ENCODE measurements at places on chromosomes 12 and 14.

- no peak for DNase-seq
Measured at GRCh38 chr12:53764615-53765014, 12.8 kb upstream of the CISTR start.

DNA sequence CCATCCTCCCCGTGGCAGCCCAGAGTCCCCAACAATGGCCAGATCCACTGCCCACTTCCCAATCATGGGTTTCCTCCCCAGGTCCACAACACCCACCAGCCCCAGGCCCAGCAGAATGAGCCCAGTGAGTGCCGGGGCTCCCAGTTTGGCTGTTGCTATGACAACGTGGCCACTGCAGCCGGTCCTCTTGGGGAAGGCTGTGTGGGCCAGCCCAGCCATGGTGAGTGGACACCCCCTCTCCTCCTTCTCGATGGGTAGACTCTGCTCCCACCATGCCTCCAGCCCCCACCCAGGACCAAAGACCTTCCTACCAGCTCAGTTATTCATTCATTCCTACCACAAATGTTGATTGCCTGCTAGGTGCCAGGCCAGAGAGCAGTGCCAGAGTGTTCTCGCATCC is 23.8 kb downstream of the PAPLN start:
- DNase-seq: no peak

DNA sequence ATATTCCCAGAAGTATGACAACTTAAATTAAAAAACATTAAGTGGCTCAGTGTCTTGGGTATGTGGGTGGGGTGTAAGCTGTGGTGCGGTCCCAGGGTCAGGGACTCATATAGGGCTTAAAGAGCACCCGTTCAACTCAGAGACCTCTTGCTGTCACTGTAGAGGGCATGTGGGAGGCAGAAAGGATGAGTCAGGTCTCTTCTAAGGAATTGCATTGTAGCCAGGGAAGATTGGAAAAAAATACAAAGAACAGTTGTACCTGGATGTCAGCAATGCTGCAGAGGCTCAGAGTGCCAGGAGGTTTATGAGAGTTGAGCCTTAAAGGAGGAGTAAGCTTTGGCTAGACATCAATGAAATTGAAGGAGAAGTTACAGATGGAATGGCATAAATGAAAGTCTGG is 104.1 kb downstream of the MYRFL start:
- DNase-seq: no peak

- no peak for DNase-seq
Measured at GRCh38 chr14:104694475-104694950, 5.1 kb downstream of the INF2 start.

- no peak for DNase-seq
Measured at GRCh38 chr12:67506739-67507138, 141.8 kb upstream of the DYRK2 start.

DNA sequence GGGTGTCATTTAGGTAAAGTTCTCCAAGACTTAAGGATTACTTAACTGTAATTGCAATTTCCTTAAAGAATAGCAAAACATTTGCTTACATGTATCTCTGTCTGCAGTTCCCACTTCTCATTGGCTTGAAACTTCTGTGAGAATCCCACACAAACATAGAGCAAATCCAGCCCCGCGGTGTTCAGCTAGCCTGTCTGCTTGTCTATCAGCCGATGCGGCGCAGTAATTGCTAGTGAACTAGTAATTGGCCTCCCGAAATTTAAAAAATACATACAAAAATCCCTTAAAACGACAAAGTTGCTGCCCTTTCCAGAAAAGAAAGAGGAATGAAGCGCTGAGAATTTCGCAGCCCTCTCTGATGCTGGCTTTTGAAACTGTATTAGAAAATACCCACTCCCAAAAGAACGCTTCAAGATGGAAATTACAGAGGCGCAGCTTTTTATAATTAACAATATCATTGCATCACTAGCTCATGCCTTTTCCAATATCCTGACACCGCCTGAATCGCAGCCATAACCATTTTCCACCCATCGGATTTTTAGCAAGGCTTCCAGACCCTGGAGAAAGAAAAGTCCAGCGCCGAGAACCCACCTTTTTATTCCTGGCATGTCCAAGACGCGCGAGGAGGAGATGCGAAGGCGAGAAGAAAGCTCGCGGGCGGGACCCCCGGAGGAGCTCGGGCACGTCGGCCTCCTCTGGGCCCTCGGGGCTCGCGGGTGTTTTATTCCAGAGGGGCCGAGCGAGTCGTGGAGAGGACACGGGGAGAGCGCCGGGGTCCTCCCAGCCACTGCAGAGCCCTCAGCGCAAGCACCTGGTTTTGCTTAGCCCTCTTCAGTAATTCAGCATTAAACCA is 646 bp downstream of the FBLN5 start:
- peak; percentile 4 for DNase-seq

GRCh38 chr14:30620178-30620577 is 1.9 kb upstream of the SCFD1 start:
- DNase-seq: peak; percentile 92

DNA sequence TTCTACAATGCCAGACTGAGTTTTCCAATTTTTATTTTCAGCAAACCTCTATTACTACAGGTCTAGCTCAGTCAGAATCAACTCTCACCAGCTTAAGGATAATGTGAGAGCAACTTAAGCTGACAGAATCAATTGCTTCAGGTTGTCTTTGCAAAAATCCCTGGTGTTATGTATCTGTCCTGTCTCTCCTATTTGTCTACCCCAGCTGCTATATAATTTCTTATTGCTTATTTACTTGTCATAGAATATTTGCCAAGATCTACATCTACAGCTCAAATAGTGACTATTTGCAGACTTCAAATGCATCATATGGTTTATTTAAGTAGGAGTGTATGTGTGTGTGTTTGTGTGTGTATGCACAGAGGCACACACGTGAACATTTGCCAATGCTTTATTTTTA is 54.1 kb downstream of the FOXG1 start:
- DNase-seq: no peak

DNA sequence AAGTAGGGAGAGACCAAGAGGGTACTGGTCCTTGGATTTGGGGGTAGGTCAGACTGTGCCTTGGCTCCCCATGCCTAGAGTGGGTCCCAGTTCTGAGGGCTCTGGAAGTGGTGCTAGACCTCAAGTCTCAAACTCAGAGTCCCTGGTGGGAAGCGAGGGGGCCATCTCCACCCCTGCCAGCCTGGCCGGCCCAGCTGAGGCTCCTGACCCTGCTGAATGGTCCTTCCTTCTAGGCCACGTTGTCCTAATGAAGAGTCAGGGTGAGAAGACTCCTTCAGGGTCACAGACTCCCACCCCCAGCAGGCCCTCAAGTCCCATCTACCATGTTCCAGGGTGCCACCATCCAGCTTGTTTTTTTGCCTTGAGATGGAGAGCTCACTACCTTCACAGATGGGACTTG is 12.9 kb downstream of the SERPINA6 start:
- no peak for DNase-seq

DNA sequence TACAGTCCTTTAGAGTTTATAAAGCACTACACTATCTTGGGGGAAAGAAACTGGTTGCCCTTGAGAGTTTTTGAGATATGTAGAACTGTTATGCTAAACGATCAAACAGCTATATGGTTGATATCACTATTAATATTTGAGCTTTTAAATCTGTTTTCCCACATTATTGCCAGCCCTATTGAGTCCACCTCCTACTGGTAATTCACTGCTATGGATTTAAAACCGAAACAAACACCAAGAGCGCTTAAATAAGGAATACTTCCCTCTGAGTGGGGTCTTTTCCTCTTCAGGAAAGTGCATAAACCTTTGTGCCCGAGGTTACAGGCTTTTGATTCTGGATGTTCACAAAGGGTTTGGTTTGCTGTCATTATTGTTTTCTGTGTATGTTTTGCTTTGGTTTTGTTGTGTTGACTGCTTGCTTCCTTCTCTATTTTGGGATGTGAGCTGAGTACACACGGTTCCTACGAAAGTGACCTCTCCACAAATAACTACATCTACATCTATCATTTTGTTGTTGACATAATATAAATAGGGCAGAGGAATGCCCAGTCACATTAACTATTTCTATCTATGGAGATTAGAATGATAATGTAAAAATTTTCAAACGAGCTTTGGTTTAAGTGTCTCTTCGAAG is 44.8 kb downstream of the LGR5 start:
- DNase-seq: no peak

DNA sequence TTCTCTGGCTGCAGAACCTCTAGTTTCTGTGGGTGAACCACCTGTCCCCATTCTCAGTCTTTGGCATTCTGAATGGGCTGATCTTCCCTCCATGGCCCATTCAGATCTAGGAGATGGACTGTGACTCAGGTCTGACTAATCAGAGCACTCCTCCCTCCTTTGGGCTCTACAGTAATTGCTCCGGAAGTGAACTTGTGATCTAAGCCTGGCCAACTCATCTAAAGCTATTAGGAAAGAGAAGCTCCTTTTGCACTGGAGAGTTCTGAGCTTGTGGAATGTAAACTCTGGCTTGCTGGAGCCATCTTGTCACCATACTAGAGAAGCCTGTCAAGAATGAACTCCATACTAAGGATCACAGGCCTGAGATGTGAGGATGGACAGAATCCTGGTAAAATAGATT is 168.2 kb downstream of the SUDS3 start:
- DNase-seq: no peak

GRCh38 chr12:76010732-76011458 is 20.7 kb downstream of the PHLDA1 start:
- DNase-seq: no peak

- DNase-seq: no peak
Measured at GRCh38 chr14:95480887-95481226, 35.6 kb downstream of the SYNE3 start.

GRCh38 chr12:11598900-11599299 is 50.6 kb upstream of the ETV6 start:
- DNase-seq: no peak

All from inflammatory macrophage treated with lipopolysaccharide for 1 hour (primary cell).